ENCODE measurements at places on chromosomes 2 and 18. TPM values are rescaled to one million over a fixed set of nuclear protein-coding genes. Genes with fewer than 3 reads are reported as not detected.

The GBX2 gene
- 0.51 TPM for total RNA-seq

The REG3A gene
- total RNA-seq, result not detected

The MIB1 gene
- total RNA-seq, result 36.5 TPM

The GNLY gene
- not detected for total RNA-seq

The IL1RL2 gene
- total RNA-seq, result 0.13 TPM

The ANKRD62 gene
- not detected for total RNA-seq

All from dermis microvascular lymphatic vessel endothelial cell (primary cell).